ENCODE measurements at places on chromosomes 3 and 15. TPM values are rescaled to one million over a fixed set of nuclear protein-coding genes. Genes with fewer than 3 reads are reported as not detected.

- no peak overlapping the region for H3K27ac ChIP-seq
- no peak overlapping the region for H3K4me3 ChIP-seq
- no peaks in the 10 kb centered on the region for H3K4me1 ChIP-seq
- no peaks in the 10 kb centered on the region for H3K27me3 ChIP-seq
These were observed 74.4 kb upstream of the TLE3 start for GRCh38 chr15:70172124-70172523.

DNA sequence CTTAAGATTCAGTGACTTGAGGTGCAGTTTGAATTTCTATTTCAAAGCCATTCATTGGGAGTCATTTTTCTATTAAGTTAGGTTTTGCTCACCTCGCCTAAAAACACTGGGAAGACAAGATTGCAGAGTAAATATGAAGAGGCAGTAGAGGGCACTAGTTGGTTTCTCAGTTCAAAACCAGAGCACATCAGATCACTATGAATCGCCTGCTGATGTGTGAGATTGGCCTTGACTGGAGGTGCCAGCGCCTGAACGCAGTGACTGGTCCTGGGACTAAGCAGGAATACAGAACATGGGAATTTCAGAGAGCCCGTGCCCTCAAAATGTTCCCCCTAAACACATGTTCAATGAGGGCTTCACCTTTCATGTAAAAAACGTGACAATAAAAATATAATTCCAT lies 229.0 kb downstream of the ITPR1 start:
- no peak overlapping the region for H3K4me3 ChIP-seq
- peak; percentile 56 for DNase-seq
- H3K27ac ChIP-seq = peak overlapping the region; percentile 12
- H3K27me3 ChIP-seq = no peaks in the 10 kb centered on the region
- H3K36me3 ChIP-seq = peaks cover 19% of the 10 kb centered on the region

Gene PARL
- 53.8 TPM for total RNA-seq

- H3K27me3 ChIP-seq = no peaks in the 10 kb centered on the region
- H3K36me3 ChIP-seq = peaks cover 66% of the 10 kb centered on the region
- no peak overlapping the region for H3K4me3 ChIP-seq
- DNase-seq = no peak
These were observed 56.9 kb downstream of the LRCH3 start for GRCh38 chr3:197847866-197848401.

Gene DUOXA1
- total RNA-seq = not detected
